NCI-H446 (cell line): ENCODE measurements at places on chromosomes 13 and 19.

GRCh38 chr19:44955505-44956439 lies 592 bp downstream of the CLPTM1 start:
- no peak for DNase-seq

DNA sequence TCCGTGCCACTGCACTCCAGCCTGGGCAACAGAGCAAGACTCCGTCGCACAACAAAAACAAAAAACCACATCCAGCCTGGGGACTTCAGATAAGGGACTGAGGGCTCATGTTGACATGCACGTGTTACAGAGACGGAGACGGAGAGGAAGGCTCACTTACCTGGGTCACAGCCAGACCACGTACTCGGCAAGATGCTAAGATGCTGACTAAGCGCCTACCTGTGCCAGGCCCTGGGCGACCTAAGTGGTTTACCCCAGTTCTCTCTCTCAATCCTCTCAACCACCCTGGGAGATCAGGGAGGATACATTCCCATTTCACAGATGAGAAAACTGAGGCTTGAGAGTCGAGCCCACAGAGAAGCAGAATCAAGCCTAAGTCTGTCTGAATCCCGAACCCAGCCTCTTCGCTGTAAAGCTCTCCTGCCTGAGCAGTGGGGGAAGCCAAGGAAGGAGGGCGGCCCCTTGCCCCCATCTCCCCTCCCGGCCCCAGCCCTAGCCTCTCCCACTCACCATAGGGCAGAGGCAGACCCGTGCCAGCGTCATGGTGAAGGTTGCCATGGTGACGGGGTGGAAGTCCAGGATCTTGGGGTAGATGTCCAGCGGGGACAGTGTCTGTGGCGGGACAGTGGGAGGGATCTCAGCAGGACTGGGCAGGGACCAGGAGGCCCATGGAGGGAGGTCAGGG lies 13.5 kb downstream of the ERCC2 start:
- DNase-seq: no peak

GRCh38 chr13:73664851-73665250 lies 469.4 kb downstream of the KLF12 start:
- no peak for DNase-seq

DNA sequence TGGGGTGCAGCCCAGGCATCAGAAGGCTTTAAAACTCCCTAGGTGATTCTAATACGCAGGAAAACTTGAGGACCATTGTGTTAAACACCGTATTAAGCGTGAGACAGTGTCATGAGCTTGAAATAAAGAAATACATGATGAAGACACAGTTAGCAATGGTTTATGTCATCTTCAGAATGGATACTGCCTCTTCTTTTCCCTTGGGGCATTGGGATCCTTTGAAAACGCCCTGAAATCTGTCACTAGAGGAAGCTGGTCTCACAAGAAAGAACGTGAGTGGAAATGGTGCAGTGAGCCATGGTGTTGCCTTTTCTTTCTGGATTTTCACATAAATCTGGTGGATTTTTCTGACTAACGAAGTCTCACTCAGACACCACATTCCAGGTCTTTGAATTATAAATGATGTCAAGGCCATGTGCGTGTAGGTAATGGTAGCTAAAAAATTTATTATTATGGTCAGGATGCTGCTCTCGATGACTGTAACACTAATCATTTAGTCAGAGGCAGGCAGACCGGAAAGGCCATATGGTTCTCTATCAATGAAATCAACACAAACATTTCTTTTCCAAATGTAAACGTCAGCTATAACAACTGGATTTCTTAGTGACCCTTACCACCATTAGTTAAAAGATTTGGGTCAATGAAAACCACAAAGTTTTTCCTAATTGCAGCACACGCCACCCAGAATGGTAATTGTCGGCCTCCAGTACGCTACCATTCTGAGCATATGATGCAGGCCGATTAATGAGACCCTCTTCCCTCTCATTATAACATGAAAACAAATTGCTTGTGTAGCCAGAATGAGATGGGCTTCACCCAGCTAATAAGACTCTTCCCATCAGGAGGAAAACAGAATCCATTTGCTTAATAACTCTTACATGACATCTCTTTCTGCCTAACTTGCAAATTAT lies 105.6 kb downstream of the SLC7A1 start:
- no peak for DNase-seq

- DNase-seq: no peak
Measured at GRCh38 chr13:51729866-51730553, 74.0 kb downstream of the DHRS12 start.

DNA sequence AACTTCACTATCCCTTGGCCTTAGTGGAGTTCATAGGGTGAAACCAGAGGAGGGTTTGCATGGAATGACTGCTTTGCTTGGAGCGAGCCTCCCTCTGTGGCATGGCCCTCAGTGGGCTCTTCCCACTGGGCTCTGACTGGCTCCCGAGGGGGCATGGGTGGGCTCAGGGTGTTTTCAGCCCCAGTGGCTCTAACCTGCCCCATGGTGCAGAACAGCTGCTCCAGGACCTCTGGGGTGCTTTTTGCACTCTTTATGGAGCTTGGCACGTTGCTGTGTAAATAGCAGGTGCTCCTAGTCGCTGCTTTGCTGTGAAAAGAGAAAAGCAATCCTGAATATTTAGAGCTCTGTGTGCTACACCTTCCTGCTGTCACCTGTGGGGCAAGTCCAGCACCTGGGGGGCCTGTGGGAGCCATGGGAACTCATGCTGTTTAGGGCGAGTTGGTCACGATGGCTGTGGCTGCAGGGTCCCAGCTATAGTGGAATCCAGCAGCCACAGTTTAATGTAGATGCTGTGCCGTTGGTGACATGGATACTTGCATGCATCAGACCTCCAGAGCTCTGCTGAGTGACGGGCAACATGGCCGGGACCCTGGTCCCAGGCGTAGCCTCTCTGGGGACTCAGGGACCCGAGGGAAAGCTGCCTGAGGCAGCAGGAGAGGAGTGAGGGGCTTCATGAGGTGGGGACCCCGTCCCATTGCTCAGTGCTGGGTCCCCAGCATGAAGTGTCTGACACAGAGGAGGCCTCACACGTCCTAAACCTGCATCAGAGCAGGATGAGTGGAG lies 14.3 kb upstream of the MCF2L start:
- DNase-seq: no peak

GRCh38 chr13:113083402-113084061 lies 22.1 kb upstream of the F7 start:
- no peak for DNase-seq

- no peak for DNase-seq
Measured at GRCh38 chr13:95391785-95392184, 90.5 kb upstream of the ABCC4 start.

- DNase-seq: no peak
Measured at GRCh38 chr19:31154021-31154420, 195.2 kb downstream of the TSHZ3 start.

- peak; percentile 3 for DNase-seq
Measured at GRCh38 chr13:65594298-65594781, 1635.8 kb downstream of the PCDH9 start.

GRCh38 chr13:51845574-51846318 lies 769 bp upstream of the TMEM272 start:
- no peak for DNase-seq

GRCh38 chr13:45416516-45417128 lies 1.6 kb downstream of the SLC25A30 start:
- DNase-seq: no peak

DNA sequence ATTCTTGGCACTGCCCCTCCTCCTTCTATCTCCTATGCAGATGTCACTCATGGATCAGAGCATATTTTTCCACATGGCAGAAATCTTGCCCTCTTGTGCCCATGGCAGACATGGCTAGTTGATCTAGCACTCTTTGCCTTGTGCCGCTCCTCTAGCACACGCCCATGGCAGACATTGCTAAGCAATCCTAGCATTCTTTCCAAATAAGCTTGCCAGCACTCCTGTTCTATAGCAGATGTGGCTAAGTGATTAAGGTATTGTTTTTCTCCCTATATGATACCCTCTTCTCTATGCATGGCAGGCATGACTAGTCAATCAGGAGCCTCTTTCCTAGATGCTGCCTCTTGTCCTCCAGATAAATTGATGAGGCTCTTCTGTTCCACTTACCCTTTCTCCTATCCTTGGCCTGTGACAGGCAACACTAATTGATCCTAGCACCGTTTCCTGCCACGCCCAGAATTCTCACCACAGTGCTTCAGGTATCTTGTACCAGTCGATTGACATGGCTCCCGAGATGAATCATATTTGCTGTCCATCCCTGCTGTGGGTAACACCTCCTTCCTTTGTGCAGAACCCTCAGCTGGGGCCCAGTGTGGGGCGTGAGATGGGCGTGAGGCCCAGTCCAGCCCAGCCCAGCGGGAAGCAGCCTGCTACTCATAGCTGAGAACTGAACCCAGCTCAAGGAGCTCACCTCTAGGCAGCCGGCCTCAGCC lies 26.9 kb downstream of the TMED1 start:
- DNase-seq: no peak

- DNase-seq: no peak
Measured at GRCh38 chr19:52535771-52536447, 8.4 kb downstream of the ZNF808 start.

GRCh38 chr19:31338069-31338776 lies 11.0 kb downstream of the TSHZ3 start:
- no peak for DNase-seq

DNA sequence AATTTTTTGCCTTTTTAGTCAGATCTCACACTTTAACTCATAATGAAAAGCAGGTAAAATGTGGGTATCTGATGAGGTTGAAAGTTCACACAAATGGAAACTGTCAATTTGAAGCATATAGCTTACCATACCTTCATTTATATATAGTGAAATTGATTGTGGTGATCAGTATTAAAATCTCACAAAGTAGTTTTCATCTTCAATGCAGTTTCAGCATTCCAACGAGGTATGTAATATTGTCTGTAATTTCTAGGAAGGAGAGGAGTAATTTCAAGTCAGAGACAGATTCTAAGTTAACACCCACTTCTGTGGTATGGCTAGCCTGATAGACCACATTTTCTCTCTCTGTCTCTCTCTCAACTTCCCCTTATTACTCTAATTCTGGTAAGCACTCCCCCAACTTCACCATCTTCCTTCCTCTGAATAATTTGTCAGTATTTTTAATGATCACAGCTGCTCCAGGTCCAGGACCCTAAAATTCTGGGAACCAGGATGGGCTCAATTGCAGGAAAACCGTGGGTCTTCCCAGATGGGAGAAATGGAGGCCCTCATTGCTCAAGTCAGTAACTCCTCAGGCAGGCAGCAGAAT lies 455.7 kb downstream of the FGF9 start:
- no peak for DNase-seq

DNA sequence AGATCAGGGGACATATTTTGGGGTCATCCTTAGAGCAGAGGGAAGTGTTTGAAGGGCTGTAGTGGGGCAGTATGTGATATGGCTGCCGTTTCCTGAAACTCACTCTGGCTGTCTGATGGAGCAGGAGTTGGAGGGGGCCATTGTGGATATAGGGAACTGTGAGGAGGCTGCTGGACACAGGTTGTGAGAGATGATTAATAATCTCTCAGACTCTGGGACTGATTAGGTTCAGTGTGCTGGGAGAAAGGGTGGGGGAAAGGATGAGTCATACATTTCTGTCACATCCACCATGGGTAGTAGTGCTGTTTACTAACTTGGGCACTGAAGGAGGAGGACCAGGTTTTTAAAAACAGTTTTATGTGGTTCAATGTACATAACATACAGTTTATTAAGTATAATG lies 4.8 kb downstream of the B3GLCT start:
- DNase-seq: no peak

- no peak for DNase-seq
Measured at GRCh38 chr13:38970380-38971051, 20.1 kb downstream of the STOML3 start.

- DNase-seq: no peak
Measured at GRCh38 chr13:114074671-114075315, 57.6 kb downstream of the RASA3 start.

GRCh38 chr13:42981853-42982252 lies 10.2 kb downstream of the EPSTI1 start:
- no peak for DNase-seq

DNA sequence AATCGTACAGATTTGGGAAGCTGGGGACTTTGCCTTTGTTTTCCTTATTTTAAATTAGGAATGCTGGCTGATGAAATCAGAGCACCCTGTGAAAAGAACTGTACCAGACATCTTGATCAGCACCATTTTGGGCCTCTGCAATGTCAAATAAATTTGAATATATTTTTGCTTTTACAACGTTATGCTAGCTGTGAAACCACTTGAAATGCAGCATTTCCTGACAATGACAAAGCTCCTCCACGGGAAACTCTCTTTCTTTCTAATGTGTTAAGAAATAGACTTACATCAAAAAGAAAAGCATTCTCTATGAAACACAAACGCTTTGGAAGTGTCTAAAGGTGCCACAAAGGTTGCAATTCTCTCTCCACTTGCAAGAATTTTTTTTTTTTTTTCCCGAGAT lies 47.1 kb upstream of the MAP3K10 start:
- no peak for DNase-seq

- DNase-seq: no peak
Measured at GRCh38 chr13:108985166-108985565, 355.8 kb downstream of the MYO16 start.

DNA sequence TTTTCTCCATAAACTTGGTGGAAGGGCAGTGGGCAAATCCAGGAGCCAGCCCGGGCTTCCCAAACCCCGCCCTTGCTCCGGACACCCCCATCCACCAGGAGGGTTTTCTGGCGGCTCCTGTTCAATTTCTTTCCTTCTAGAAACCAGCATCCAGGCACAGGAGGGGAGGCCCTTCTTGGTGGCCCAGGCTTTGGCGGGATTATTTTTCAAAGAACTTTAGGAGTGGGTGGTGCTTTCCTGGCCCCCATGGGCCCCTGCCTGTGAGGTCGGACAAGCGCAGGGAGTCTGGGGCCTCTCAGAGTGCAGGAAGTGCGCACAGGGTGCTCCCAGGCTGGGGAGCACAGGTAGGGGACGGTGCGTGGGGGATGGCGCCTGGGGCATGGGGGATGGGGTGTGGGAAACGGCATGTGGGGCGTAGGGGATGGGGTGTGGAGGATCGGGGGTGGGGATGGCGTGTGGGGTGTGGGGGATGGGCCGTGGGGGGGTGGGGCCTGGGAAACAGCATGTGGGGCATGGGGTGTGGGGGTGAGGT lies 396 bp downstream of the F7 start:
- DNase-seq: no peak

GRCh38 chr19:51480590-51480989 lies 2.3 kb downstream of the CEACAM18 start:
- DNase-seq: no peak

DNA sequence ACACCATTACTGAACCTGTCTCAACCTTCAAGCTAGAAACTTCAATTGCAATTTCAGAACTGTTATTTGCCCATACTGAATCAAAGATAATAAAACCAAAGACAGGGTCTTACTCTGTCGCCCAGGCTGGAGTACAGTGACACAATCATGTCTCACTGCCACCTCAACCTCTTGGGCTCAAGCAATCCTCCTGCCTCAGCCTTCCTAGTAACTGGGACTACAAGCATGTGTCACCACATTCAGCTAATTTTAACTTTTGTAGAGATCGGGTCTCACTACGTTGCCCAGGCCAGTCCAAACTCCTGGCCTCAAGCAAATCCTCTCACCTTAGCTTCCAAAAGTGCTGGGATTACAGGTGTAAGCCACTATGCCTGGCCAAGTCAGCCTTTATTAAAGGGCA lies 143.4 kb downstream of the DIAPH3 start:
- no peak for DNase-seq

GRCh38 chr13:75959861-75960481 lies 323.8 kb downstream of the LMO7 start:
- DNase-seq: no peak
